ENCODE measurements at places on chromosomes 6 and 20.

DNA sequence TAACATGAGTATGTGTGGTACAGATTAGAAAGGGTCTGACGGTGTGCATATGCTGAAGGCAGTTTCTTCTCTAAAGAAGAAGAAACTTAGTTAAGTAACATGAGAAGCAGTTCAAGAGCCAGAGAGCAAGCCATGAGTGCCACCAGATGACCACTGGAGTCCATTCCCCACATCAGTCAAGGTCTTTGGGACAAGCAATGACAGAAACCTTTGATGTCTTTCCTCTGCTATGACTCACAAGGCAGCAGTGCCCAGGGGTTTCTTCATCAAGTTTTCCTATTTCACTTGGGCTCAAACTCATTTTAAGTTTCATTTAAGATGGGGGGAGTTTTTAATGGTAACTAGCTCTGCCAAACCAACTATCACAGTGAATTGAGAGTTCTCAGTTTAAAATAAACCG is 303.8 kb upstream of the TBX18 start:
- no peak for DNase-seq

GRCh38 chr20:44523746-44524145 is 1.9 kb upstream of the SERINC3 start:
- DNase-seq = peak; percentile 44

DNA sequence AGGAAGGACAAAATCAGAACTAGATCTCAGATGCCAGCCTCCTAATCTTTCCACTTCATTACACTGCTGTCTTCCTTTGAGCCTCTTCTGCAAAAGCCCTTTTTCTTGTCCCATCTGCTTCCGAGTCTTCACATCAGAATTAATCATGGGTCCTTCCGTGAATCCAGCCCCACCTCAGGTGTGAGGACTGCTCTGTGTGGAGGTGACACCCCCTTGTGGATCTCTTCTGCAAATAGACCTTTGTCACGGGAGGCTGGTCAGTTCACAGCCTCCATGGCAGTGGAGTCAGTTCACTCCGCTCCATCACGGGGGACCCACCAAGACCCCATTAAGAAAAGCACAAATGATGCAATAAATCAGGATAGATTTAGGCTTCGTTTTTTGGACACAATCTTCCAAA is 171.1 kb downstream of the ADAT2 start:
- peak; percentile 45 for DNase-seq

DNA sequence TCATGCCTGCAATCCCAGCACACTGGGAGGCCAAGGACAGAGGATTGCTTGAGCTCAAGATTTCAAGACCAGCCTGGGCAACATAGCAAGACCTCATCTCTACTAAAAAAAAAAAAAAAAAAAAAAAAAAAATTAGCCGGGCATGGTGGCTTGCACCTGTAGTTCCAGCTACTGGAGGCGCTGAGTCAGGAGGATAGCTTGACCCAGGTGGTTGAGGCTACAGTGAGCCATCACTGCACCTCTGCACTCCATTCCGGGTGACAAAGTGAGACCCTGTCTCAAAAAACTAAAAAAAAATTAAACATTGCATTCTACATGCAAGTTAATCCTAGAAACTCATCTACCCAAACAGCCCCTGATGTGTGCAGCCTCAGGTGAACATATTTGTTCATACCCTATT is 7.3 kb upstream of the TRAM2 start:
- DNase-seq = no peak
